ENCODE measurements at places on chromosomes 1 and 21.

- DNase-seq = no peak
Measured at GRCh38 chr1:157776971-157777391, at the start of gene FCRL2. FCRL2 (minus strand) TSS chr1:157777132; CDS start chr1:157777073, 59 bp downstream.

DNA sequence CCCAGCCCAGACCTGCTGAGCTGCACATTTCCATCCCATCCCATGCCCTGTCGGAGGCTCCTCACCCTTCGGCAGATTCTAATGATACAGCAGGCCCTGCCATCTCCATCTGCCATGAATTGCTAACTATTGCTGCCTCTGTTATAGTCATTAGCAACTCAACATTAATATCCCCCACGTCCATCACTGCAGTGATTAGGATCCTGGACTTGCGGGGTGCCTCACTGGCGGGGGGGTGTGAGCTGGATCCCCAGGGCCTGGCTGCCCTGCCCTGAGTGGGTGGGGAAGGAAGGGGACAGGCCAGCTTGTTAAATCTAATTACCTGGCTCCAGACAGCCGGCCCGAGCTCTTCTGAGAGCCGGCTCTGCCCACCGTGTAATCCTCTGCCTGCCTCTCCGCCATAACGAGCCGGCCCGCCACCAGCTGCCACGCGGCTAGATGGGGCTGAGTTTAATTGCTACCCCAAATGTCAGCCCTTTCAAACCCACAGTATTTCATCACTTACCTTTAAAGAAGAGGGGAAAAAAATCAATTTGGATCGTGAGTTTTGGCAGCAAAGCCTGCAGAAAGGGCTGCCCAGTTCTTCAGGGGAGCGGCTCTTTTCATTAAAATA is 227.3 kb upstream of the CSF3R start:
- DNase-seq = no peak

- DNase-seq = no peak
Measured at GRCh38 chr1:42552636-42553035, 89.5 kb downstream of the CCDC30 start.

GRCh38 chr21:37916310-37917051 is at the start of gene KCNJ6:
KCNJ6 (minus strand) TSS chr21:37916457; CDS start chr21:37840682, 75,775 bp downstream.
- peak; percentile 53 for DNase-seq

- DNase-seq = no peak
Measured at GRCh38 chr1:24735156-24735508, 10.1 kb upstream of the CLIC4 start.

DNA sequence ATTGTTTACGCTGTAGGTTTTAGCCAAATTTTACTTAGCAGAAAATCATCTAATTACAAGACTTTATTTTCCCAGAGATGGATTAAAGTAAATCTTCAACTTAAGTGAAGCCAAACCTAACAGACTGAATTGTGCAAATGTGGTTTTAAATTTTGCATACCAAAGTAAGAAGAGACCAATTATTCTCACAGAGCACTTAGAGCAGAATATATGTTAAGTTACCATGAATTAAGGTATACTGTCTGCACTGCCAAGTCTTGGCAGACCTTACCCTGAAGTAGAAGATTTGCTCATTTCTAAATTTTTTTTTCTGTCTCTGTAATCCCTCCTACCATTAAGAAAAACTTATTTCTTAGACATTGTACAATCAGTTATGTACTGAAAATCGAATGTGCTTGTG is 24.1 kb downstream of the MRPS6 start:
- DNase-seq = no peak
